Foreskin keratinocyte (primary cell): ENCODE measurements at places on chromosomes 1 and 21. TPM values are rescaled to one million over a fixed set of nuclear protein-coding genes. Genes with fewer than 3 reads are reported as not detected.

DNA sequence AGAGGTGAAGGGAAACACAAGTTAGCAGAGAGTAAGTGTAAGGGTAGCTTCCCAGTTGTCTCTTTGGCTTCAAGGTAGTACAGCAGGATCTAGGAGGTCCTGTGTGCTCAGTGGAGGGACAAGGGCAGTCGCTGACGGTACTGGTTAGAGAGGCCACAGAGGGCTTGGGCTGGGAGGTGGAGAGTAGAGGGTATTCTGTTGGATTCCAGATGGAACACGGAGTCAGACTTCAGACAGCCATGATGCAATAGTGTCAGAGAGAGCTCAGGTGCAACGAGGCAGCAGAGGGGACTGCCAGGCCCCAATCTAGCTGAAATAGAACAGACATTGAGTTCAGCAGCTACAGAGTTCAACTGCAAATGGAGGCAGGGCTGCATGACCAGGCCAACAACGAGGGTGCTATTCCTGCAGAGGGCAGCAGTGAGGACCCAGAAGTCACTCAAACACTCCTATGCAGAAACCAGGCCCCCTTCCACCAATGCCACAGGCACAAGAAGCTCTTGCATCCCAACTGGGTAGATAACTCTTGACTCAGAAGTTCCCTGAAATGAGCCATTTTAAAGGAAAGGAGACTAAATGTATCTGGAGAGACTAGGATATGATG is 325.0 kb upstream of the ESRRG start:
- DNase-seq: no peak

- DNase-seq: peak; percentile 83
Observed at GRCh38 chr1:230550428-230550827, 91.9 kb upstream of the COG2 start.

DNA sequence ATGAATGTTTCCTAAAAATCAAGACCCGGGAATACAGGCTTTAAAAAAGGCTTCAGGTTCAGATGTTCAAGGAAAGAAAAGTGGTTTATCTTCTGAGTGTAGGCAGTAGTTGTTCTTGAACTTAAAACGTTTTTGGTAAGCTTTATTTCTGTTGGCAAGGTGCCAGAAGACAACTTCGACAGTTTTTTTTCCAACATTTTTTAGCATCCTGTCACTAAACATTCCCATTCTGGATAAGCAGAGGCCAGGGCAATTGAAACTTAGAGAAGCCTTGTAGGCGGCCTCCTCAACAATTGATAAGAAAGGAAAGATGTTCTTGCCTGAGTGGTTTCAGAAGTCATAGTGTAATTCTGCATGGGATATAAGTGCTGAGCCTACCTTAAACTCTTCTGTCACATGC is 66.7 kb downstream of the PATJ start:
- DNase-seq: no peak

DNA sequence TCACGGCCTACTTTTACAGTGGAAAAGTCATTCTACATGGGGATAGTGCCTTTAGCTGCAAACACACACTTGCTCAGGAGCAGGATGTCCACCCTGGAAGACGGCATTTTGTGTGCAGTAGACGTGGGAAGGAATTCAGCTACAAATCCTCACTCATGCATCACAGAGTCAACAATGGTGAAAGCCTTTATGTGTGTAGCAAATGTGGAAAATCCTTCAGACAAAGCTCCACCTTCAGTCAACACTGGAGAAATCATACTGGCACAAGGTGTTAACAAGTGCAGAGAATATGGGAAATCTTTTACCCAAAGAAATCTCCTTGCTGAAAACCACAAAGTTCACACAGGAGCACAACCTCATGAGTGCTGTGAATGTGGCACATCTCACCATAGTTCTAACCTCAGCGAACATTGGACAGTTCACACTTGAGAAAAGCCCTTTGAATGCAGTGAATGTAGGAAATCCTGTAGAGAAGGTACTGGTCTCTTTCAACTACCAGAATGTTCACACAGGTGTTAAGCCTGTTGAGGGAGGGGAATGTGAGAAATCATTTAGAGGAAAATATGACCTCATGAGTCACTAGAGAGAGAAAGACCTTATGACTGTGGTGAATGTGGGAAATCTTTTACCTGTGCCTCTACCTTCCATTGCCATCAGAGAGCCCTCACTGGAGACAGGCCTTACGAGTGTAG is 101.8 kb downstream of the PTGS2 start:
- peak; percentile 54 for DNase-seq

DNA sequence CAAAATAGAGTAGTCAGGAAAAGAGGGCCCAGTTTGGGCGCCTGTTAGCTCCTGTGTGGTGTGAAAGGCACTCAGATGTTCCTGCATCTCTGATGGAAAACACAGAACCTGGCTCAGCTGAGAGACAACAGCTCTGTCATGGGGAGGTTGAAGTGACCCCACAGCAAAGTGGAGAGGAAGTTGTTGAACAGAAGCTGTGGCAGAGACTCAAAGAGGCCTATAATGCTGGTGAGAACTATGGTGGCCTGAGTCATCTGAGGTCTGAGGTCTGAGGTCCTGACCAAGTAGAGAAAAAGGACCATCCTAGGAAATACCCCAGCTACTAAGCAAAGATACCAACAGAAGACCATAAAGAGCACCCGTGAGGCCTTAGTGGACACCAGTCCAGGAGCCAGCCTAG is 45.6 kb upstream of the JAK1 start:
- DNase-seq: no peak

- DNase-seq: no peak
Observed at GRCh38 chr1:22935433-22935832, 37.2 kb downstream of the LACTBL1 start.

DNA sequence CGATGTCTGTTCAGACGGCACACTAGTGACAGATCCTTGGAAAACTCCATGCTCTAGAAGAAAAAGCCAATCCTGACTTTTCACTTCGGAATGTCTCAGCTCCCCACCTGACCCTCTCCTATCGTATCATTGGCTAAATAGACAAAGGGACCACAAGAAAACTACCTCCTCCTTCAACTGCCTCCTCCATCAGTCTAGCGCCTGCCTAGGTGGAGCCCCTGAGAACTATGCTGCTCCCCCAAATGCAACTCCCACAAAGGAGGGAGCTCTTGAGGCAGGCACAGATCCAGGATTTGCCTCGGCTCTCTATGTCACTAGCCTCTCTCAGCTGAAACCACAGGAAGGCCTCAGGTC is 148.4 kb downstream of the TOMM20 start:
- no peak for DNase-seq

GRCh38 chr1:84743896-84744295 is 53.6 kb upstream of the SSX2IP start:
- no peak for DNase-seq

GRCh38 chr1:107695341-107695740 is 269.6 kb downstream of the VAV3 start:
- DNase-seq: no peak

DNA sequence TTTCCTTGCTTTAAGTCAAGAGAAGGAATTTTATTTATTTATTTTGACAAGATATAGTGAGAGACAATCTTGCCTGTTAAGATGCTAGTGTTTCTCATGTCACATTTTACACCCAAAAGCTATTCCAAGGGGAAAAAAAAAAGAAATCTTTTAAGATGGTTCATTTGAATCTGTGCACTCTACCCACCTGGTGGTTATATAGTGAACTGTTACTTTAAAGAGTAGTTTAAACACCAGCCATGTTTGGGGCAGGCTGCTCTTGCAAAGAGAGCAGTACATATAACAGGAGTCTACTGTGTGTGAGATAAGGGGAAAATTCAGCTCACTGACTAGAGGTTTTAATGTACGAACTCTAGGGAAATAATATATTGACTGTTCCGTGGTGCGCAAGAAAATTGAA is 3.3 kb upstream of the ELAVL4 start:
- no peak for DNase-seq

- DNase-seq: peak; percentile 2
Observed at GRCh38 chr1:26583646-26584485, 54.3 kb downstream of the RPS6KA1 start.

DNA sequence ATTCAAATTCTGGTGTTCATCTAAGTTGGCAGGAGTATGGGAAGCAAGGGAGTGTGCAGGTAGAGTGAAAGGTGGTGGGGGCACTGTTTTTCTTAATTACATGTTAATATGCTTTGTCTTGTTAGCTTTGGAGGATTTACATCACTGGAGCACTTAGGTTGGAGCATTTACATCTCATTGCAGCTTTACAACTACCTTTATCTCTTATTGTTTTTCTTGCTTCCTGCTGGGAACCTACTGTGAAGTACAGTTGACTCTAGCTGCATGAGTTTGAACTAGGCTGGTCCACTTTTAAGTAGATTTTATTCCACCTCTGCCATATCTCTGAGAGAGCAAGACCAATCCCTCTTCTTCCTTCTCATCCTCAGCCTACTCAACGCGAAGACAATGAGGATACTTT is 554.8 kb upstream of the B3GALT2 start:
- no peak for DNase-seq

Gene DNAH14
- total RNA-seq: 13.9 and 15.2 TPM in 2 replicates

Gene FAM167B
- 0.14 and 0.18 TPM in 2 replicates for total RNA-seq

Gene SWT1
- total RNA-seq: 2.0 and 2.4 TPM in 2 replicates

Gene PDZK1IP1
- 0.46 and 0.65 TPM in 2 replicates for total RNA-seq

Gene RIMKLA
- total RNA-seq: not detected in 2 replicates

Gene RBP7
- total RNA-seq: 3.6 and 6.7 TPM in 2 replicates

Gene AIRE
- total RNA-seq: not detected in 2 replicates

Gene AMY1B
- not detected in 2 replicates for total RNA-seq
